Ovary (tissue), 10 donors: ENCODE measurements at places on chromosomes 4 and X. TPM values are rescaled to one million over a fixed set of nuclear protein-coding genes. Genes with fewer than 3 reads are reported as not detected.

Gene RASGEF1B
- total RNA-seq, result 10.3 TPM

Gene SPANXN1
- total RNA-seq, result not detected

Gene USP17L19
- not detected for total RNA-seq

Gene C4orf51
- total RNA-seq, result not detected

Gene CTAG2
- not detected for total RNA-seq

Gene CDX4
- not detected for total RNA-seq
